ENCODE measurements at places on chromosomes 7 and 10.

DNA sequence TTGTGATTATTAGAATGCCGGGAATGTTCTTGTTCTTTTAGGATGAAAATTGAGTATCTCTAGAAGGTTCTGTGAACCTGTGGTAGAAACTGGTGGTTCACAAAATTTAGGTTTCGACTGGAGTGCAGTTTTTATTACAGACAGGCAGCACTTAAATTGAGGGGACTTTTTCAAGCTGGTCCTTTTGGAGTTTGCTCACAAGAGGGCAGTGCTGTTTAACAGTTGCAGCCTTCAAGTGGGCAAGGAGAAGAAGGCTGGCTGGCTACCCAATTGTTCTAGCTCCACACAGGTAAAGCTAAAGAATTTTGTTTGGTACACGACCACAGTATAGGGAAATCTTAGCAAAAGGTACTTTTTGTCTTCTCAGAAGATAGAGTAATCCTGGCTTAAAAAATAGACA lies 233.6 kb downstream of the SNX13 start:
- peak; percentile 3 for DNase-seq

DNA sequence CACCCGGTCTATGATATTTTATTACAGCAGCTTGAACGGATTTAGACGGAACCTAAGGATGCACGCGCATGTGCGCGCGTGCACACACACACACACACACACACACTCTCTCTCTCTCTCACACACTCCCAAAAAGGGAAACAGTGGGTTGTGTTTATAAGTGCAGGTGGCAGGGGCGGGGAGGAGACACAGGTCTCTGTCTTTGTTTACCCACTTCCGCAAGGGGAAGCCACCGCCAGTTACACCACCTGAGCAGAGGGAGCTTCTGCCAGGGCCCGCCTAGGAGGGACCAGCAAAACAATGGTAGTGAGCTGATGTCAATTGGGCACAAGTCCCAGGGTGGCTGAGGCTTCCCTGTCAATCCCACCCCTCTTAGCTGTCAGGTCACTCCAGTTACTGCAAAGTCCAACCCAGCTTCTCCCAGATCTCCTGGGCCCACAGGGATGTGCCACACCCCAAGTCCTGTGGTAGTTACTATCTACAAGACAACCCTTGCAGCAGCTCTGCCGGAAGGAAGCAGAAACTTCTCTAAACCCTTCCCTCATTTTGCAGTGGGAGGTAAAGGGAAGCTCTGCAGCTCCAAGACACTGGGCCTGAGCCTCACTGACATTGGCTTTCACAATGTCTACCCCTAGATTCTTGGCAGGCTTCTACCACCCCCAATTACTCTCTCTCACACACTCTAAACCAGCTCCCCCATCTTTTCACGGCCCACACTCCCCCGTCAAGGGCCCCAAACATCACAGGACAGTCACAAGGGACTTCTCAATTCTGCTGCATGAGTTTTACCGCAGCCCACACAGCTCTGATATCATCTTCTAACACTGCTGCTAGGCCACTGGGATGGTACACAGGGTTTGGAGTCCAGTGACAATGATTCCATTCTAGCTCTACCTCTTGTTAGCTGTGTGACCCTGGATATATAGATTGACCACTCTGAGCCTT lies 17.6 kb downstream of the ANXA11 start:
- peak; percentile 71 for DNase-seq

GRCh38 chr10:80448209-80448942 lies 5.7 kb upstream of the TSPAN14 start:
- no peak for DNase-seq

- no peak for DNase-seq
Observed at GRCh38 chr7:66301737-66302136, 96.6 kb downstream of the TPST1 start.

DNA sequence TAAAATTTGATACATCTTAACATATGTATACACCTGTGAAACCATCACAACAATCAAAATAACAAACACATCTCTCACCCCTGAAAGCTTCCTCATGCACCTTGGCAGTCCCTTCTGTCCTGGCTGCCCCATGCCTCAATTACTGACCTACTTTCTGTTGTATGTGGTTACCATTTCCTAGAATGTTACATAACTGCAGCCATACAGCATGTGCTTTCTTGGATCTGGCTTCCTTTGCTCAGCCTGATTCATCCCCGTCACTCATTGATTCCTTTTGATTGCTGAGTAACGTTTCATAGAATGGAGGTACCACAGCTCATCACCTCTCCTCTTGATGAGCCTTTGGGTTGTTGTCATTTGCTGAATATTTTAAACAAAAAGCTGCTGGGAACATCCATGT lies 165.3 kb downstream of the CELF2 start:
- DNase-seq, result no peak

- DNase-seq, result no peak
Observed at GRCh38 chr10:59805014-59805413, 51.8 kb upstream of the MRLN start.

DNA sequence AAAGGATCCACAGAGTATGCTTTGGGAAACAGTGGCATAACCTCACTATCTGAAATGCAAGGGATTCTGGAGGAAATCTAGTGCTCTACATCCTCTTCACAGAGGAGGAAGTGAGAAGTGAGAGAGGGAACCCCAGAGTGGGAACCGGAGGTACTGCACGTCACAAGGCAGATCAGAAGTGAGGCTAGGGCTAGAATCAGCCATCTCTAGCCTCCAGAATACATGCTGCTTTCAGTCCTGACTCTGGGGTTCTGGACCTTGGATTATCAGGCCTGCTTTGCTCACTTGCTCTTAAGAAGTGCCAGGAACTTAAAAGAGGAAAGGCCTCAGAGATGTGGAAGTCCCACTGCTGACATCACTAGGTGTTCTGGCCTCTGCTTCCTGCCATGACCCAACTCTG lies 25.7 kb downstream of the ZNF503 start:
- DNase-seq, result no peak

- DNase-seq, result no peak
Observed at GRCh38 chr7:38300175-38300574, 26.7 kb upstream of the TARP start.

GRCh38 chr10:44968091-44968490 lies 8.5 kb downstream of the RASSF4 start:
- no peak for DNase-seq

GRCh38 chr7:68063171-68063570 lies 1066.5 kb downstream of the TYW1 start:
- DNase-seq, result no peak

GRCh38 chr10:99673492-99673891 lies 14.2 kb downstream of the ENTPD7 start:
- DNase-seq, result no peak

DNA sequence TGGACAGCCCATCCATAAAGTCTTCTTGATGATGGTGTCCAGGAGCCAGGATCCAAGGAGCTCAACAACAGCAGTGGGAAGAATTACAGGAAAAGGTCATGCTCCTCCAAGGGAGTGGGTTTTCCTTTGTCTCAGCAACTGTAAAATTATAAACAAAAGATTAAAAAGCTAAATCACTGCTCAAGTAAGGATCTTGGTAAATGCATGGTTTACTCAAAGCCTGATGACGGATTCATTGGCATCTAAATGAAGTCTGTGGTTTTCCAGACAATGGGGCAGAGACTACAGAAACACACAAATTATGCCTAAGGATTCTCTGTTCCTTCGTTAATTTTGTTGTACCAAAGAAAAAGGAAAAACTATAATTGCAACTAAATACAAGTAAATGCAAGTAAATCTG lies 36.4 kb upstream of the DLX6 start:
- no peak for DNase-seq

DNA sequence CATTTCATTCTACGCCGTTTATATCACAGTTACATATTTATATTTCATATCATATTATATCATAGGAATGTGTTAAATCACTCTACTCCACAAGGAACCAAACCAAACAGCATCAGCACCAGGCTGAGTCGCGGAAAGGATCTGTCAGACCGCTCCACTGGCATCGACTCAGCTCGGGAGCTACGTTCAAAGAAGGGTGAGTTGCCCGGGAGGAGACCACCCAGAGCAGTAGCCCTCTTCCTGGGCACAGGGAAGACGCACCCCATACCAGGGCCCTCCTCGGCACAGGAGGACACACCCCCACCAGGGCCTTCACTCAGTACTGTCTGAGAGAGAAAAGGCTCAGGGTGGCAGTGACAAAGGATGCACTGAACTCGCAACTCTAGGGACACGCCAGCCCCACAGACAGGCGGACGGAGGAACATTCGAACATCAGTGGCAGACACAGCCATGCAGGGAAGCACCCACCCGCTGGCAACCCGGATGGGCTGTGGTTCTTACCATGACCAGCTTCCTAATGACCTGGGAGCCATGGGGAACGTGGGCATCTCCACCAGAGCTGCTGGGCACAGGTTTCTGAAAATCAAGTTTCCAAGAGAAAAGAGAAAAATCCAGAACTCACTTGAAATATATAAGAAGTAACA lies 28.7 kb downstream of the PITRM1 start:
- no peak for DNase-seq

DNA sequence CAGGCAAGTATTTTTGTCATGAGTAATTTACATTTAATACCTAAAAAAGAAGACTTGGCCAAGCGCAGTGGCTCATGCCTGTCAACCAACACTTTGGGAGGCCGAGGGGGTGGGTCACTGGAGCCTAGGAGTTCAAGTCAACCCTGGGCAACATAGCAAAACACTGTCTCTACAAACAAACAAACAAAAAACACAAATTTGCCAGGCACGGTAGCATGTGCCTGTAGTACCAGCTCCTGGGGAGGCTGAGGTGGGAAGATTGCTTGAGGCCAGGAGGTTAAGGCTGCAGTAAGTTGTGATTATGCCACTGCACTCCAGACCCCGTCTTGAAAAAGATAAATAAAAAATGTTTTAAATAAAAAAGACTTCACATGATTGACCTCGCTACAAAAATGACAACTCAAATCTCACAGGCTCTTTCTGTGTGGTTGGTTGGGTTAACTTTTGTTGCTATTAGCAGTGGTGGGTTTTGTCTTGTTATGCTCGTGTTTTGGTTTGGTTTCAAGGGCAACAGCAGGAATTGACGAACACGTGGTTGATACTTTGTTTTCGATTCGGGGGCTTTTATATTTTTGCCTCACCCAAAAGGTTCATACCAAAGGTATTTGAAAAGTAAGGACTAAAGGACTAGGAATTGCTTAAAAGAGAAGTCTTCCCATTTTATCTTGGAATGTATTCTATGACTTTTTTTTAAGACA lies 227.2 kb upstream of the MKLN1 start:
- DNase-seq, result no peak

GRCh38 chr10:78545756-78546155 lies 512.1 kb downstream of the RPS24 start:
- DNase-seq, result no peak

- DNase-seq, result no peak
Observed at GRCh38 chr10:98382691-98383101, 32.3 kb downstream of the PYROXD2 start.

- no peak for DNase-seq
Observed at GRCh38 chr10:60258429-60258797, 131.3 kb downstream of the ANK3 start.

DNA sequence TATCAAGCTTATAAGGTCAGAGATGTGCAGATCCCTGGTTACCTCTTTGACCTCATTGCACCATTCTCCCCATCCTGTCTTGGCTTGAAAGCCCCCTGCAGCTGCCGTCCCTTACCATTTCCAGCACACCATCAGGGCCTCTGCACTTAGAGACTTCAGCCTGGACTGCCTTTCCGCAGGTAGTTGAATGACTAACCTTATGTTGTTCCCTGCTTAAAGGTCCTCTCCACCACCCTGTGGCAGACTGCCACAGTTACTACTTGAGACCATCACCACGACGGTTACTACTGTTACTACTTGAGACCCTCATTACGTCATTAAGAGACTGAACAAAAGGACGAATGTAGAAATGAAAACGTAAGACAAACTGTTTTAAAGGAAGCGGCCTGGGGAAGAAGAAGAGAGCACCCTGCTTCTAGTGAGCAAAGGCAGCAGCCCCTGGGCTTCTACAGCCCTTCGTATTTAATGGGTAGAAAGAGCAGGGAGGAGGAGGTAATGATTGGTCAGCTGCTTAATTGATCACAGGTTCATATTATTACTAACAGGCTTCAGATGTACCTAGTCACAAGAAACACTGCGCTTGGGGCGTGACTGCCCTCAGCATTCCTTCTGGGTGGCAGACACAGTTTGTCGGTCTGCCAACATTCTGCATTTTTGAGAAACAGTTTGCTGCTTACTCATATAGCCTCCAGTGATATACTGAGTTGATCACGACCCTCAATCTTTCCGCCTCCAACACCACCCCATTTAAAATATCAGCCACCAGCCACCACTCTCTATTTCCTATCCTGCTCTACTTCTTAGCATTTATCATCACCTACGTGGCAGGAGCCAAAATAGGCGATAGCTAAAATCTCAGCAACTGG lies 74.1 kb upstream of the PARD3 start:
- no peak for DNase-seq

DNA sequence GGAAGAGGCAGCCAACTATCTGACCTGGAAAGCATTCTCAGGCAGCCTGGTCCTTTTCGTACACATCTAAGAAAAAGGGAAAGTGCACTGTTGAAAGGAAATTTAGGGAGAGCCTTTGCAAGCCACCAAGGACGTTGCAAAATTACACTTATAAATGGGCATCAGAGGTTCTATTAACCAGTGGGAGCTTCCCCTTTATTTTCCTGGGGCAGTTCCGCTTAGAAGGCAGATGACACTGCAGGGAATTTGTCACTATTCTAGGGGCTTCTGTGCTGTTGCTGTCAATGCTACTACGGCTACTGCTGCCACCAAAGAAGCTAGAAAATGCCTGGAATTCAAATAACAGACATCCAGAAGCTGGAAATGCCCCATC lies 79.6 kb upstream of the AUTS2 start:
- no peak for DNase-seq

GRCh38 chr7:20778063-20778721 lies 8.5 kb downstream of the SP8 start:
- no peak for DNase-seq

DNA sequence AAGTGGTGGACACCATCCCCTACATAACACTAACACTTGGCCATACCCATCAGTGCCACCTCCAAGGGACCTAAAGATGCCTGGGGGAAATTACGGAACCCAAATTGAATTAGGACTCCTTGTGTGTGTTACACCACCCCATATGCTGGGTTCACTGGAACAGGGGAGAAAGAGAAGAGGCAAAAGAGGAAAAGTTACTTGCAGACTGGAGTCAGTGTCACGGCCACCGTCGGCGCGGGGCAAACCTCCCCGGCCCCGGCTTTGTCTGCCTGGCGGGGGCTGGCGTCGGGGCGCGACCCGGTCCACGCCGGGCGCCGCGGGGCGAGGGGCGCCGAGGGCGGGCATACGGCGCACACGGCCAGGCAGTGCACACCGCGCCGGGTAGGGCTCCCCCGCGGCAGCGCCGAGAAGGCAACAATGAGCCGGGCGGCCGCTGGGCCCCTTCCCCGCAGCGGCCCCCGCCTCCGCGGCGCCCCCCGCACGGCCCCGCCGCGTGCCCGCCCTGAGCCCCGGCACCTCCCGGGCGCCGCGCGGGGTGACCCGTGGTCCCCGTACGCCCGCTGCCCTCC lies 171.1 kb downstream of the FAM107B start:
- DNase-seq, result no peak

GRCh38 chr7:138549082-138549481 lies 89.0 kb downstream of the TRIM24 start:
- DNase-seq, result no peak

- DNase-seq, result no peak
Observed at GRCh38 chr7:111108496-111108895, 17.6 kb downstream of the LRRN3 start.
